ENCODE measurements at places on chromosomes 3 and 15.

- no peak for DNase-seq
These were observed 65.1 kb upstream of the TSC22D2 start for GRCh38 chr3:150342896-150343467.

DNA sequence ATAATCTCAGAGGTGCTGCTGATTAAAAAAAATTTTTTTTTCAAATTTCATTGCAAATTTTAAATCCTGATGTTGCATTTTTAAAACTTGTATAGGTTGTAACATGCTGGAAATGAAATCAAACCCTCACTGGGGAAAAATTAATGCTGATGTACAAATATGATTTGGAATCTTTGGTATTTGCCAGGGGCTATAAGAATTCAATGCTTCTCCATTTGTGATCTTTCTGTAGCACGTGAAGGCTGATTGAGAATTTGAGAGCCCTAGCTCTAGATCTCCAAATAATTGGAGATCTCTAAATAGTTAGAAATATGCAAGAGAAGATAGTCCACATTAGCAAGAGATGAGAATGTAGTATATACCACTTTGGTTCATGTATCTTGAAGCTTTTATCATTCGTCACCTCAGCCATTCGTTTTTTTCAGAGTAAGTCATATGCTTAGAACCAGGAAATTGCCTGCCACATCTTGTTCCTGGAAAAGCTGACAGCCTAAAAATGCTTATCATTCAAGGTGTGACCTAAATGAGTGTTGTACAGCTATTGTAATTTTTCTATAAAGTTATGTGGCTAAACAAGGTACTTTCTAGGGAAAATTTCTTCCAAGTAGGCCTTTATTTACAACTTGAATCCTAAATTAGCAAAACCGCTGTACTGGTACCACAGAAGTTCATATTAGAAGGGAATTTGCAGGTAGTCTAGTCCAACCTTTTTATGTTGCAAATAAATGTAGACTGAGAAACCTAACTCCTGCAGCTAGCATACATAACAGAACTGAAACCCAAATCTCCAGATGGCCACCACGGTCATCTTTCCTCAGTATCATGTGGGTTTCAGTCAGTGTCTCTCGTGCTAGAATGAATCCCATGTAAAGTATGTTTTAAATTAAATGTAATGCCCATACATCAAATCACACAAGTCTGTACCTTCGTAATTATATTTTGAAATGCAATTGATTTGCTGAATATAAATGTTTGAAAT, 48.5 kb downstream of the FNDC3B start:
- DNase-seq: no peak

DNA sequence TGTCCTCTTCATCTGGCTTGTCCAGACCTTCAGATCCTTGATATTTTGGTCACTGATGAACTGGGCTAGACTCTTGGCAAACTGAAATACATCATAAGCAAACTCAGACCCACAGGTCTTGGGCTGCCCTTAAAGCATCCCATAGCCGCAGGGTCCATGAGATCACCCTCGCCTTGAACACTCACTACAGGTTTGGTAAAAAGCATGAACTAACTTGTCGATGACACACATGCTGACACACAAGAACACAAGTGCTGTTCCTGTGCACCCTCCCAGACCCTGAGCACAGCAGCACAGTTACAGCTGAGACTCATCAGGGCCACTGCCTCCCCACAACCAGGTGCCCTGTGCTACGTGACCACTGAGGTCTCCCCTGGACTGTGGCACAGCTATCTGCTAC, 21.0 kb downstream of the PFKFB4 start:
- DNase-seq: no peak

- no peak for DNase-seq
These were observed 206.7 kb upstream of the IGF1R start for GRCh38 chr15:98441599-98441998.

DNA sequence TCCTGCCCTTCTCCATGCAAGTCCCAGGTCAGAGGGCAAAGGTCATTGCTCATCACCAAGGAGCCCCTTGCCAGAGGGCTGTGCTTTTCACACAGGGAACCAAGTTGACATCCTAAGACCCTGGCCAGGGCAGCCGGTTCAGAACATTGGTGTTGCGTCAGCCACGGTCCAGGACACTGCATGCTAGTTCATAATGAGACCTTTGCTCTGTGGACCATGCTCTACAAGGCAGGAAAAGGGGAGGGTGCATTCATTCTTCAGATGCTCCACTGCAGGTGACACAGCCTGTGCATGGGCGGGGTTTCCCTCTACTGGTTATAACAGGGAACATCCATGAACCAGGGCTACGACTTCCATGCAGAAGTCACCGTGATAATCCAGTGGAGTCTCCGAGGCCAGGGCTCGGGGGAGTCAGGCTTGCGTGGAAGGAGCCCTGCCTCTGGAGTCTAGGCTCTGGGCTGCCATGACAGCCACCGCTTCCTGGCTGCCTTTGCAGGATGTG, 81.6 kb downstream of the OCA2 start:
- no peak for DNase-seq

DNA sequence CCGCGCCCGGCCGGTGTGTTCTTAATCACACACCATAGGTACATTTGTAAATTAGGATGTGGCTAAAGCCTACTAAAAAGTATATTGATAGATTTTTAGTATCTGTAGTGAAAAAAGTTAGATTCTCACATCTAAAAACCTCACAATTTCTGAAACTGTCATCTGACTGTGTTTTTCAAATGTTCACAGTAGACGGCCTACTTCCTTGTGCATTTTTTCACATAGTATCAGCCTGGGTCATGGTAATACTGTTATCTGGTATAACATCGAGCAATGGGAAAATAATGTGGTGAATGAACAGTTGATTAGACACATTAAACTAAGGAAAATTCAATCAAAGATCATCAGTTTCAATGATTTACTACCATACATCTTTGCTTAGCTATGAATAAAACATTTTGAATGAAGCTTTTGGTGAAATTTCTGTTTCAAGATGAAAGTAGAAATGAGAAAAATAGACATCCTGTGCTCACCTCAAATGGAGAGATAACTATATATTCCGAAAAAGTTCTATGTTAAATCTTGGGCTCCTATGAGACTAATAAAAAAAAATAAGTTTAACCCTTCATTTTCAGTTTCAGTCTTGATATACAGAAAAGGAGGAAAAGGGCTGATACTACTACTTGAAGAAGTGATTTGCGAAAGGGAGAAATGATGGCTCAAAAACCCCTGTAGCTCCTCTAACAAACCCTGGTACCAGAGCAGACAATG, 262.7 kb downstream of the ZBTB20 start:
- no peak for DNase-seq

DNA sequence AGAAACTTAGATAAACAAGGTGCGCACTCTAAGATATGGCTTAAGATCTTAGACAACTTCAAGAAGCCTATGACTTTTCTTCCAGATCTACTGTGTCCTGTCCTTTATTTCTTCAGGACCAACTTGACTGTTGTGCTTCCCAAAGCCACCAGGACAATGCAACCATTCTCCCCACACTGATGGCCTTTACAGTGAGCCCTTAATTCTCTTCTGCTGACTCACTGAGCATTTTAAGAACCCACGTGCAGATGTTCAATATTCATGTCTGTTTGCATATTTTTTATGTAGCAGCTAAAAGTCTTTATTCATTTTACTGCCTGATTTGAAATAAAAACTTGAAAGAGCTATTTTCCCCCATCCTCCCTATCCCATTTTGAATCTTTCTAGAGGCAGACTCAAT, 103.3 kb upstream of the SLC2A2 start:
- no peak for DNase-seq

- DNase-seq: no peak
These were observed 108.9 kb upstream of the ETV5 start for GRCh38 chr3:186217820-186218164.

DNA sequence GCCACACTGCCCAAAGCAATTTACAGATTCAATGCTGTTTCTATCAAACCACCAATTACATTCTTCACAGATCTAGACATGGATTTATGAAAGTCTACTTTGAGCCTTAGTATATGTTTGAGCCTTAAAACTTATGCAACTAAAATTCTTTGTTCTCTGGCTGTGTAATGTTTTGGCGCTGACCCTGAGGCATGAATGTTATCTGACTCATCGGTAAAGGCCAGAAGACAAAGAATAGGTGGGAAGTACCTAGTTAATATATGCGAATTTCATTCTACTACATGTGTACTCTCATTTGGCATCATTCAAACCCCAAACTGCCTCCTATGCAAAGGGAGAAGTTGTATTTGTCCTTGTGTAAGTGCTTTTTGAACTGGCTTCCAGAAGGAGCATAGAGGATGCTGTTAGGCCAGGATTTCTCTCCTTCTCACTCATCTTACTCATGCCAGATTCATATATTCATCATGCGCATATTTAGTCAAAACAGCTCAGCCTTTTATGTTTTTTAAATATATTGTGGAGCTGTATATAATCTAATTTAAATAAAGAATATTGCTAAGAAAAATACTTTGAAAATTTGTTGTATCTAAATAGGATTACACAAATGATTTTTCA, 204.2 kb downstream of the NFKBIZ start:
- DNase-seq: no peak

DNA sequence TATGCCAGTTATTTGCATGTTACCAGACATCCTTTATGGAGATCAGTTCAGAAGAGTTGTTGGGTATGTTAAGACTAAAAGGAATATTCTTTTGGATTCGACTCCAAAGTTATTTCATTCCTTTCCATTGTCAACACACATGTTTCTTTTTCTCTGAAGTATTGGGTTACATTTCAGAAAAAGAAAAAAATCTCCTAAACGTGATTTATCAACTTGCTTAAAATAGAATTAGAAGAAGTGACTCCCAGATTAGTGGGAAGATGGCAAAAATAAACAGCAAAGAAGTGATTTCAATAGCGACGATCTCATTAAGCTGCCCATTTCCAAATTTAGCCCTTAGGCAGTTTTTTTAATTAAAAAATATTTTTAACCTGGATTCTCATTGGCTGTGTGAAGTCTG, 85.4 kb downstream of the TIGIT start:
- DNase-seq: no peak

DNA sequence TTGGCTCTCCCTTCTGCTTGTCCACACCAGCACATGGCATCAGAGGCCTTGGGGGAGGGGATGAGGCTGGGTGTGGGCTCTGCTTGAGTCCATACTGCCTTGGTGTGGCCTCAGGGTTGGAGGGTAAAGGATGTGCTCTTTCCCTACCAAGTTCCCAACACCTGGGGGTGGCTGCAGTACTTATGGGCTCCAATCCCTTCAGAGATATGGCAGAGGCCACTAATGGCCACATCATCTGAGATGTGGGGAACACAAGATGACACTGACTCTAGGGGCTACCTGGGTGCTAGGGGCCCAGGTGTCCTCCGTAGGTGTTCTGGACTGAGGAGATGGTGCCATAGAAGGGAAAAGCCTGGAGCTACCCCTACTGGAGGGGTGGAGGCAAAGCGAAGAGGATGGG, 6.9 kb downstream of the CXCR6 start:
- DNase-seq: no peak

GRCh38 chr3:194130807-194131589, 5.0 kb upstream of the HES1 start:
- DNase-seq: no peak

GRCh38 chr3:184781801-184782200, 30.2 kb upstream of the VPS8 start:
- no peak for DNase-seq

DNA sequence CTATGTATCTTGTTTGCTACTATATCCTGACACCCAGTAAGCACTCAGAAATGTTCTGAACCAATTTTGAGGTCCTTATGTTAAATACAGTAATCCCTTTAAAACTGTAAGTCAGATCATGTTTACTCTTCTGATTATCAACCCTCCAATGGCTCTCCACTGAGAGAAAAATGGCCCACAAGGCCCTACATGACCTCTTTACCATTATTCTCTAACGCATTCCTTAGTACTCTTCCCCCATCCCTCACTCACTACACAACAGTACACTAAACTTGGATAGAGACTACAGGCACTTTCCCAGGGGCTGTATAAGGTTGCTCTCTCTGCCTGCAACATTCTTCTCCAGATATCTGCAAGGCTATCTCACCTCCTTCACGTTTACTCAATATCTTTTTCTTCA, 1.9 kb downstream of the TOPBP1 start:
- no peak for DNase-seq

GRCh38 chr3:171459137-171459941, 866 bp downstream of the TNIK start:
- DNase-seq: peak; percentile 17

Measured in KG1 (cell line).